NAMALWA (cell line): ENCODE measurements at places on chromosomes 5 and 9.

GRCh38 chr5:88190106-88190834 lies 78.4 kb downstream of the TMEM161B start:
- peak; percentile 5 for DNase-seq

DNA sequence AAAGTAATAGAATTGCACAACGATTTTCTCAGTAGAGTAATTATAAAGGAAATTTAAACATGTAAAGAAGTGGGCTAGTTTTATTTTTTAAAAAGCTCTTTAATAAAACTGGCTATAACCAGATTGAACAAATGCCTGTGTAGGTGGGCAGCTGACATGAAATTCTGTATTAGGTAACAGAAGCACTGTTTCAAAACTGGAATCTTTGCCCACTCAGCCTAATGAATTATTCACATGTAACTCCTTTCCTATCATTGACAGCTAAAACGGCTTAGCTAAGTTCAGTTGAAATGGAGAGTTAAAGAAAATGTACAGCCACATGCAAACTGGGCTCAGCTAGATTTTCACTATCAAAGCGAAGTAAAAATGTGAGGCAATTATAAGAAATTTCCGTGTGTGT lies 1300.1 kb upstream of the ACO1 start:
- no peak for DNase-seq

DNA sequence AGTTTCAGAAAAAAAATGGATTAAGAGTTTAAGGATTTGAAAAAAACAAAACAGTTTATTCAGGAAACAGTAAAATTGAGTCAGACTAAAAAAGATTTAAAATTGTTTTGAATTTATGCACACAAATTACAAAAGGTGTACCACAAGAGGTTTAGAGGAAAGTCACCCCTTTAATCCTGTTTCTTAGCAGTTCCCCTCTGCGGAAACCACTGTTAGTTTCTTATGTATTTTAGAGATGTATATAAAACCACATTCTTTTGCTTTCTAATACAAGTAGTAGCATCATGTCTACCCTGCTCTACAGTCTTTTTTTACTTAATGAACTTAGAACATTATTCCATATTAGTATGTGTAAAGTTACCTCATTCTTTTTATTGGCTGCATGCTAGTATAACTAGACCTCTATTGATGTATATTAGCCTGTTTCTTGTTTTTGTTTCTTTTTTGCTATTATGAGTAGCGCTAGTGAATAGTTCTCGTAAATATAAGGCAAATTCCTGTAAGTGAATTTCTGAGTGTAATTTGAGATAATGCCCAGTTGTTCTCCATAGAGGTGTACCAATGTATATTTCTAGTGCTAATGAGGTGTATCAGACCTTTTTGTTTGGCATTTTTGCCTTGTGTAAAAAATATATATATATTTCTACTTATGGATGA lies 20.0 kb downstream of the GPBP1 start:
- no peak for DNase-seq

DNA sequence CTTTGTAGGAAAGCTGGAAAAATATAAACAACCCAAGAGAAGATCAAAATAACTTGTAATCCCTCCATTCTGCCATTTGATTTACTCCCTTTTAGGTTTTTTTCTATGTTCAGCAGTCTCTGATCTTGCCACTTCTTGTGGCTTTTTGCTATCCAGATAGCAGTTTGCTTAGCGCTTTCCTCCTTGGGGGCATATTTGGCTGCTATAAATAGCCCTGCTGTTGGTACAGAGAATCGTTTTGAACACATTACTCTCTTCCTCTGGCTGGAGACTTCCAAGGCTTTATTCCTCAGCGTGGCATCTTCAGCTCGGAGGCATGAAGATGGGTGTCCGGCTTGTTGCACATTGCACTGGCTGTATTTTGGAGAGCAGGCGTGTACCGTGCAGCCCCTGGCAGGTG lies 38.6 kb downstream of the HMCN2 start:
- DNase-seq = no peak

GRCh38 chr5:167071981-167072610 lies 1219.3 kb upstream of the WWC1 start:
- DNase-seq = no peak

GRCh38 chr9:117827456-117827855 lies 123.3 kb downstream of the TLR4 start:
- no peak for DNase-seq
